AG04449 (cell line): ENCODE measurements at places on chromosomes 7 and 10.
A peak's percentile ranks its signal among the peaks of the same experiment; 100 is the strongest.

- no peak for DNase-seq
Measured at GRCh38 chr7:157586426-157586955, 249.7 kb downstream of the DNAJB6 start.

DNA sequence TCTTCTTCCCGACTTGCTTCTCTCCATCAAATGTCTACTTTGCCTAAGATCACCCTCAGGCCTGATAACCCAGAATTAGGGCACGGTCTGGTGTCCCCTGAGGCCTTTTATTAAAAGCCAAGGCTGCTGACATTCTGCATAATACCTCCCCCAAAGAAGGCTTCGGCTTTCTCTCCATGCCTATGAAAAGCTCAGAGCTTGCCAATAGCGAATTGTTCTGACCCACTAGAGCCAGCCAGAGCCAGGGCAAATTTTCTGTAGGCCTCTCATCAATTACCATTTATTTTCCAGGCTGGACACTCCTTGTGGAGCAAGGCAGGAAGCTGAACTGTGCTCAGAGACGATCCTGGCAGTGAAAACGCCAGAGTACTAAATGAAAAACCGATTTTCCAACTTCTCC is 64.3 kb upstream of the ADRB1 start:
- DNase-seq: no peak

DNA sequence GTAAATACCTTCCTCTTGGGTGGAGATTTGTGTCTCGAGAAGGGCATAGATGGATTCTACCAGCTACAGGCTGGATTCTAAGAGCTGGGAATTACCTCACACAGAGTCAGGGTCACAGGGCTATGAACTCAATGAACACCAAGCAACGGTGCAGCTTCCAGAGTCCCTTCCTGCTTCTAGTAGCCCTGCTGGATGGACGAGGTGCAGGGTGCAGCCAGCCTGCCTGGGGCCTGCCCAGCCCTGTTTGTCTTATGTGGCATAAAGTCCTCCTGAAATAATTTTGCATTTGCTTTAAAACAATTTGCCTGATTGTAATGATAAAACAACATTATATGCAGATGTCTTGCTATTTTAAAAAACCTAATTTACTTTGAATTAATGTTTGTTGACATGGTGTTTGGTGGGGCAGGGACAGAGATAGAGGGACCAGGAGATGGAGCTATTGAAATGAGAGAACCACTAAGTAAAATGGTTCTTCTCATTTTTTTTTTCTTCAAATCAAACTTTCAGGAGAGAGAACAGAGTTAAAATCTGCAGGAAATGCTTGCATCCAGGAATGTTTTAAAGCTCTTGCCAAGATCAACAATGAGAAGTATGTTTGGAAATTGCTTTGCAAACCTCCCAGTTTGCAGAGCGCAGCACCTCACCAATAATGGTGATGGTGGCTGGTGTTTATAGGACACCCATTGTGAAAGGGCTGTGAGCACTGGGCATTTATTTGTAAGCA is 305.4 kb upstream of the PODXL start:
- DNase-seq: peak; percentile 40

DNA sequence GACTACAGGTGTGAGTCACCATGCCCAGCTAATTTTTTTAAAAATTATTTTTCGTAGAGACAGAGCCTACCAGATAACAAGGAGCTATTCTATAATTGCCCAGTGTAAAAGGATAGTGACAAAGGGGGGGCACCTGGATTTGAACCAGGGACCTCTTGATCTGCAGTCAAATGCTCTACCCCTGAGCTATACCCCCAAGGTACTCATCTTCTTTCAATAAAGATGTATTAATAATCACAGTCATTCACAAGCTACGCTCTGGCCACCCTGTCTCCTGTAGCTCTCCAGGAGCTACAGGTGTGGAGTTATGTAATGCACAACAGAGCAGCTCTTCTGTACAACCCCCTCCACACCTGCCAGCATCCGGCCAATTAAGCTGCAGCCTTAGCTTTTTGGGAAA is 83.5 kb downstream of the ZNF777 start:
- no peak for DNase-seq

DNA sequence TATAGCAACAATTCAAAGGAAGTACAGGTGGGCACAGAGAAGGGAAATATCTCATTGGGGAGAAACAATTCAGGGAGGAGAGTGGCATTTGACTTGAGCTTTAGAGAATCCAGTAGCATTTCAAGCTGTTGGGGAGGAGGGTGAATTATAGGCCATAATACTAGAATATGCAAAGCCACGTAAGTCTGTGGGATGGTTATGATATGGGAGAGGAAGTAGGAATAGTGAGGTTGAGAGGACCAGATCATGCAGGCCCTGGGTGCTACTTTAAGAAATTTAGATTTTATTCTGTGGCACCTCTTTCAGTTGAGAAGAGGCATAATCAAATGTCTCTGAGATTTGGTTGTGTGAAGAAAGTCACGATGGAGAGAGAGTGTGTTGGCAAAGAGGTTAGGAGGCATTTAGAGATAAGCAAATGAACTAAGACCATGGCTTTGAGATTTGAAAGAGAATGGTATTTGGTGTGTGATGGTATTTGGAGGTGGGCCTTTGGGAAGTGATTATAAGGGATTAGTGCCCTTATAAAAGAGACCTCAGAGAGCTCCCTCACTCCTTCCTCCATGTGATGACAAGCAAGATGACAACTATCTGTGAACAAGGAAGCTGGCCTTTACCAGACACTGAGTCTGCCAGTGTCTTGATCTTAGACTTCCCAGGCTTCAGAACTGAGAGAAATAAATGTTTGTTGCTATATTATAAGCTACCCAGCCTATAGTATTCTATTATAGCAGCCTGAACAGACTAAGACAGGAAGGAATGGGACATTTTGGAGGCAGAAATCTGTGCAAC is 15.1 kb downstream of the ADD3 start:
- DNase-seq: no peak

GRCh38 chr10:131421381-131421780 is 109.9 kb upstream of the TCERG1L start:
- DNase-seq: no peak

DNA sequence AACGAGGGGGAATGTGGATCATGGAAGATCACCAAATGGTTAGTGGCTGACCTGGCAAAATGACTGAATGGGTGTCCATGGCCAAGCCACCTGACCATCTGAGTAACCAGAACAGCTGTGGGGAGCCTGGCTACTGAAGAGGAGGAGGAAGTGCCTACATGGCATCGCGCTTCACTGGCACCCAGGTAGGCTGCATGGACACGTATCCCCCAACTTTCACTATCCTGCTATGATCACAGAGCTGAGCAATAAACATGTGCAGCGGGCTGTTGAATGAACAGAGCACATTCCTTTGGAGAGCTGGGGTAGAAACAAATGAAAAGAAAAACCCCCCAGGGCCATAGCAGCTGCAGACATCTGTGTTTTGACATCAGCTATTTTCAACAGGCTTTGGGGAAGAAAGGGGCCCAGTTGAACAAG is 6.5 kb downstream of the AKR1B1 start:
- DNase-seq: no peak

DNA sequence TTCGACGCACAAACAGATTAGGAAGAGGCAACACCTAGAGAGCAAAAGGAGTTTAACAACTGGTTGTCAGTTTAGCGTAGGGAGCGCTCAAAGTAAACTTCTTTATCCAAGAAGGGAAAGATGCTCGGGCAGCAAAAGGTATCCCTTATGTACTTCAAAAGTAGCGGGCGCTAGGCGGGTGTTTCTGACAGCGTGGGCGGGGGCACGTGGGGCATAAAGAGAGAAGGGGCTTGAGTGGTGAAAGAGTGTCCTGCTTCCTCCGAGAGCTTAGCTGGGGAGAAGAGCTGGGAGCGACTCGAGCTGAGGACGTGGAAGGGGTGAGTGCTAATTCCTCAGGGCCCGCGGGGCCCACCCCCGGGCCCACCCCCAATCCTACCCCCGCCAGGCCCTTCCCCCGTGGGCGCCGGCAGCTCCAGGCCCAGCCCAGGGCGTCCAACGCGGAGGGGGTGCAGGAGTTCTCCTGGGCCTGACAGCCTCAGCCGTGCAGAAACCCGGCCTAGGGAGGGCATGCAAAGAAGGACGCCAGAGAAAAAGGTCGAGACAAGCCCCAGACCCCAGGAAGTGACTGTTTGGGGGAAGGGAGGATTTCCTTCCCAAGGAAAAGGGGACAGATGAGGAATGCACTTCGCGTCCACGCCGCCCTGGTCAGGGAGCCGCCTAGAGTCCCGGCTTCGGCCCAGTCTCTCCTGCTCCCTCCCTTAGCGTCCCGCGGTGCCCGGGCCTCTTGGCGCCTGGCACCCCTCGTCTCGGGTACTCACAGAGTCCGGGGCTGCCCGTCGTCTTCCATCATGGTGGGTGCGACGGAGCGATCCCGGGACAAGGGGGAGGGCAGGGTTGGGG is 868 bp downstream of the TIAL1 start:
- DNase-seq: no peak
